Stromal cell of bone marrow (primary cell): ENCODE measurements at places on chromosomes 12 and 14.

DNA sequence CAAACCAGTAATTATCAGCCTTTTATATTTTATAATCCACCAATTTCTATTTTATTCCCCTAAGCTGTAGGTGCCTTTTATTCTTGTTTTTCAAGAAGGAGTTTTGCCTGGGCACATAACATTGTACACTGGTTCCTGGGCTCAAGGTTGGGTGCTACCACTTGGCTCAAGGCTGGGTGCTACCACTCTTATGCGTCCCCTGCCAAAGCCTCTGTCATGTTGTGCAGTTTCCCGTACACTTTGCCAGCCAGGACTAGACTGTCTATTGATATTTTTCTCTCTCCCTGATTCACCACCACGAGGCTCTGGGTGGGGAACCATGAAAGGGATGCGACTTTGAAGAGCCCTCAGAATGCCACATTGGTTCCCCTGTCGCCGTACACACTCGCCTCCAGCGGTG lies 52.5 kb upstream of the VASH1 start:
- DNase-seq, result no peak

DNA sequence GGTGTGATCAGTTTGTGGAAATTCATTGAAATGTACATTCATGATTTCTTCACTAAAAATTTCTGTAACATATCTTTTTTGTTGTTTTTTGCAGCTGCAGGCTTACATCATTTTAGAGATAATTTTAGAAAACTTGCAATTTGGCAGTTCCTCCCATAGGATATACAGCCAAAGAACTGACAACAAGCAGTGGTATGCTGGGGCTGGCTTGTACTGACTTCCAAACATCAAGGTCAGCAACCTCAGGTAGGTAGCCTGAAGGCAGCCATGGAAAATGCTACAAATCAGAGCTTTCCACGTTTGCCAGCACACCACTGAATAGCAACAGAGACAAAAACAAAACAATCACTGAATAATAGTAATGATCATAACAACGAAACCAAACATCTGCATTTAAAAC lies 21.2 kb downstream of the TRIM9 start:
- DNase-seq, result no peak

DNA sequence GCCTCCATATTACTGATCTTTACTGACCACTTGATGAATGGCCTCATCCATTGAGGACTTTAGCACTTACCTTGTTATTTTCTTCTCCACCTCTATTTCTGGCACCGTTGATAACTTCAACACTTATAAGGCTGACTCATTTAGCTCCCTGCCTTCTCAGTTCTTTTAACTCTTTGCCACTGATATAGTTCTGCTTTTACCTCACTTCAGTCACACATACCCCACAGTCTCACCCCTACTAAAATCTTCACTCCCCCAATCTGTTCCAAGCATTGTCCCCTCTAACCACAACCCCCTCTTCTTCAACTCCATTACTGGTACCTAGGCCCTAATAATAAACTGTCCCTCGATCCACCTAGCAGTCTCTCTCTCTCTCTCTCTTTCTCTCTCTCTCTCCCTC lies 141.0 kb downstream of the PAH start:
- no peak for DNase-seq

GRCh38 chr12:95694136-95694535 lies 96.4 kb downstream of the NTN4 start:
- DNase-seq, result no peak

DNA sequence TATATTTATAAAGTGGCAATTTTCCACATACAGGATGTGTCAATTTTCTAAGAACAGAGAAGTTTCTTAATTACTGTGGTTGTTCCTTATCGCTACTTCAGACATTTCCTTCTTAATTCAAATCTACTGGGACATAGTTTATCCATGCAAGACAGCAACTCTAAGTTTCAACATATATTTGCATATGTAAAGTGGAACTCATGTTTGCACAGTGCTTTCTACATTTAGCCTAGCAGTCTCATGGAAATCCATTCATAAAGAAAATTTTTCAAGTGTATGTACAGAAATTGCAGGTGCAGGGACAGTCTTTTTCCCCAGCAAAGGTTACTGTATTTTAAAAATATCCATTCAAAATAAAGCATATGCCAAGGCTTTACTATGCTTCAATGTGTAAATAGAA lies 956.7 kb upstream of the SEL1L start:
- DNase-seq, result no peak

DNA sequence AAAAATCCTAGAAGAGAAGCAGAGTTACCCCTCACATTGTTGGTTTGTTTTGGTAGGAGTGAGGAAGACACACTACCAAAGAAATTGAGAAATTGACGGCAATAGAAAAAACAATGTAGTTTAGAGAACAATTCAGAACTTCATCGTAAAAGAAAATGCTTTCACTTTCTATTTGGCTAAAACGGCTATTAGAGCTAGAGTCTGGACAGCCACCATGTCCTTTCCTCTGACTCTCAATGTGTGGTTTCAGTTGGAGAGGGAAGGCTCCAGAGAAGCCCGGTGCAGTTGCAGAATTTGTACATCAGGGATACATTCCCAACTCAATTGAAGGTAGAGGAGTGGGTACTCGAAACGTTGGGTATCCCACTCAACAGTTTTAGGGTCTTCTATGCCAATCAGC lies 535.3 kb downstream of the GALC start:
- peak; percentile 10 for DNase-seq

GRCh38 chr12:48078901-48079300 lies 27.0 kb downstream of the SENP1 start:
- DNase-seq, result peak; percentile 31

GRCh38 chr14:86321151-86321550 lies 791.2 kb downstream of the FLRT2 start:
- no peak for DNase-seq

DNA sequence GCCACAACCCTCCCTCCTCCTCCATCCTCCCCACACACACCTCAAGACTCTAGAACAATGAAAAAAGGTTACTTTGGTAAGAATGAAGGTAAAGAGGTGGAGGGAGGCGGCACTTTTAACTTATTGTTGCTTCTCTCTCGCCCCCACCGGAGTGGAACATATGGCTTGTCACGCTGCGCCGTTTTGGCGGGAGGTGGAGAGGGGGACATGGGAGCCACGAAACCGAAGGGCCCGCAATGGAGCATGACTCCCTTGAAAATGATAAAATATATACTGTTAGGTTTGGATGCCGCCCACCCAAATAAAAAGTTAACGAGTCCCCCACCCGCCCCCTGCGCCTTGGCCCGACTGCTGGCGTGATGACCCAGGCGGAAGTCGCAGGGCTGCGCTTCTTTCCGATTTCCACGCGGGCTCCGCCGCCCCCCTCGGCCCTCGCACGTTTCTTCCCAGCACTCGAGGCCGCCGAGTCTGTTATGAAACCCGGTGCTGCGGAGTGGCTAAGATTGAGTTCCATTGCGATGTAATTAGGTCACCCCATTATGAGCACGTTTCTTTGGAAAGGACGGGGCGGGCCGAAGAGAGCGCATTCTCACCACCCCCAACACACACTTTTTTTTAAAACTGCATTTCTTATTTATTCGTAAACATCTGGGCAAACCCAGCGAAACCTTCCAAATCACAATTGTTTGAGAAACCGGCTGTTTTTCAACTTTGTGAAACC lies 1.4 kb upstream of the ZFP36L1 start:
- DNase-seq, result peak; percentile 86

- DNase-seq, result peak; percentile 6
These were observed 635.5 kb downstream of the KCNH5 start for GRCh38 chr14:62409626-62410300.

GRCh38 chr12:42235426-42235825 lies 2.6 kb downstream of the YAF2 start:
- no peak for DNase-seq

DNA sequence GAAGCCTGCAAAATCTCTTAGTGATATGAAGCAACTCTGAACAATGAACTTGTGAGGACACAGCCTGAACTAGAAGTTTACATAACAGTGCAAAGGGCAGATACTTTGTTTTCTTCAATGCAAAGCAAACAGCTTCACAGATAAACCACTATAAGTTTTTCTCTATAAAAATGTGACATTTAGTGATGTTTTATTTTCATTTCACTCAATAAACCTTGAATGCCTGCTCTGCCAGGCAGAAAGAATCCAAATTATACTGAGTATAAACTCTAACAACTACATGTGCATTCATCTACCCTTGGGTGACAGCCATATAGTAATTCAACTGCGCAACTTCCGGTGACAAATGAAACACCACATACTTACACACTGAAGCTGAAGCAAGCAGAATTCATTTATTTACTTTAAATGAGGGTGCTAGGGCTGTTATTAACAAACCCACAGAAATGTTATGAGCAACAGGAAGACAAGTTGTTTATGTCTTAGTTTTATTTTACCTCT lies 10.3 kb downstream of the DCP1B start:
- DNase-seq, result peak; percentile 51

DNA sequence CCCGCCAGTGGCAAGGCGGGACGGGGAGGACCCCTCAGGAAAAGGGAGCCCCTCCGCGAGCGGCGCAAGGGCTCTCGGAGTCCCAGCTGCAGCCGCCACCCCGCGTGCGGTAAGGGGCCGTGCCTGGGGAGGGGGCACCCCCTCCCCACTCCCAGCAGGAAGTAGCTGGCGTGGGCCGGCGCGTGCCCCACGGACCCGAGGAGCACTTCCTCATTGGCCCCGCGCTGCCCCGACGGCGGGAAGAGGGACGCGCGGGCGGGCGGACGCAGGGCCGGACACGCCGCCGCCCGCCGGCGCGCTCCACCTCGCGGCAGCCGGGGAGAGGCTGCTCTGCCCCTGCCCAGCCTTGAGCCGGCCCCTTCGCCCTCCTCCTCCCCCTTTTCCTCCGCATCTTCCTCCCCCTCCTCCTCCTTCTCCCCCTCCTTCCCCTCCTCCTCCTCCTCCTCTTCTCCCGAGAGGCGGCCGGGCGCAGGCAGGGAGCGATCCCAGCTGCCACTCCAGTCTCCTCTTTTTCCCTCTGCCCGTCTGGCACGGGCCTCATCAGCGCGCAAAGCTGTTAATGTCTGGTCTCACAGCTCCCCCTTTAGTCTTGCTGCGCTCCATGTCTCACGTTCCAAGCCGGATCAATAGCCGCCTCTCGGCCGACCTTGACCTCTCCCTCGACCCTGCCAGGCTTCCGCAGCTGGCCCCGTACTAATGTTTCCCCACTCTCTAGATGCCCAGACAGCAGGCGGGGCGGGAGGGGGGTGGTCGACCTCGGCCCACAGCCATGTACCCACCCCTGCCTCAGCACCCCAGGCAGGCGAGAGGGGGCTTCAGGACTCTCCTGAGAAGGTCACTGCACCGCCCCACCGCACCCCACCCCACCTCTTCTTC lies 2.6 kb upstream of the BCL11B start:
- DNase-seq, result peak; percentile 25

GRCh38 chr14:39090548-39091111 lies 12.4 kb downstream of the SEC23A start:
- DNase-seq, result no peak

DNA sequence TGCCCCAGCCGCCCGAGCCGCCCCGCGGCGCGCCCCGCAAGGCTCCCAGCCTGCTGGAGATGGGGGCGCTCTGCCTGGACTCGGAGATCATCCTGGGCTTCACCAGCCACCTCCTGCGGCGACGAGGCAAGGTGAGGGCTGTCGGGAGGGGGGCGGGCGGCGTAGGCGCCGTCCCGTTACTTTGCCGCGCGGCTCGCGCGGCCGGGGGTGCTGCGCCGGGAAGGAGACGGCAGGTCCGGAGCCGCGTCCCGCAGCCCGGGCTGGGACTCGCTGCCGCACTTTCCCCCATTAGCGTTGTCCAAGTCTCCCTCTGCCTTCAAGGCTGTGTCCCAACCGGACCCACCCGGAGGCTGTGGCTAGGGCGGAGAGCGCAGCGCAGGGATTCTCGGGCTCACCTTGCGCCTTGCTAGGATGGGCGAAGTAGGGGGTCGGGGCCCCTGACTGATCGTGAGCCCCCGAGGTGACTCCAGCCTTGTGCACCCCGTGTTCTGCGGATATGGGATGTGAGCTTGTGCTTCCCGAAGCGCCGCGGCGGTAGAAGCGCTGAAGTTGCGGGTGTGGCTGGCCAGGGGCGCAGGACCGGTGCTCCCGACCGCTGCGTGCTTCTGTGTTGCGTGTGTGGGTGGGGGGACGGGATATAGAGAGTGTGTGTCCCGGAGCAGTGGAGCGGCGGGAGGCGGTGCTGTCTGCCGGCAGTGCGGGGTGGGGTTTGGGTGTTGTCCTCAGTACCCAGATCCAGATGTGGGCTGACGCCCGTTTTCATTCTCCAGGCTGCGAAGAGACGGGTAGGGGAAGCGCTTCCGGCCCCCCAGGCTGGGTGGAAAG lies 1.7 kb upstream of the KIF26A start:
- no peak for DNase-seq

- DNase-seq, result no peak
These were observed 993 bp downstream of the CCDC196 start for GRCh38 chr14:66487164-66487563.

DNA sequence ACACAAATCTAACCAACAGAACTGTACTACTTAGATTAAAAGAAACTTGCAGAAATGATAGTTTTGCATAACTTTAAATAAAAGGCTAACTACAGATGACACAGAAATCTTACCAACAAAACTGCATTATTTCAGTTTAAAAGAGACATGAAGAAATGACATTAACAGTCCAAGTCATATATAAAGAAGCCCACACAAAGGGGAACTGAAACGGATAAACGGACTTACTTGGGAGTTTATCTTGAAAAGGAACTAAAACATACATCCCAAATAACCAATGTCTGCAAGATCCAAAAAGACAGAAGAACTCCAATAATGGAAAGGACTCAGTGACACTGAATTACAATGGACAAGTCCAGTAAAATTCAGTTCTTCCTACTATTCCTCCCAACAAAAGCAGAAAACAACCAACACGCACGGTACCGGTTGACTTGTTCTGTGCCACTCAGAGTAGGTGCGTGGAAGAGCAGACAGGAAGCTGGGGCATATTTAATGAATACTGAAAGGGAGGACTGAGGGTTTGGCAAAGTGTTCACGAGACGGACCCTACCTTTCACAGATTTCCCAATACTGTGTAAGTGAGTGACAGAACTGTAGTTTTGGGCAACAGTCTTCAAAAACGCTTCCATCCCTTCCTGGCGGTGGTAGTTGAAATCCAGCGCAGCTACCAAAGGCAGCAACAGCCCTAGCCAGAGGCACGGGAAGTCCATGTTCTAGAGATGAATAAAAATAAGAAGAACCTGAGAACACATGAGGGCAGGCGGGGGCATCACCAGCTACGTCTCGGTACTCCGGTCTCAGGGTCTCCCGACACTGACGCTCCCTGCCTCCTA lies 627 bp downstream of the CPM start:
- peak; percentile 5 for DNase-seq

DNA sequence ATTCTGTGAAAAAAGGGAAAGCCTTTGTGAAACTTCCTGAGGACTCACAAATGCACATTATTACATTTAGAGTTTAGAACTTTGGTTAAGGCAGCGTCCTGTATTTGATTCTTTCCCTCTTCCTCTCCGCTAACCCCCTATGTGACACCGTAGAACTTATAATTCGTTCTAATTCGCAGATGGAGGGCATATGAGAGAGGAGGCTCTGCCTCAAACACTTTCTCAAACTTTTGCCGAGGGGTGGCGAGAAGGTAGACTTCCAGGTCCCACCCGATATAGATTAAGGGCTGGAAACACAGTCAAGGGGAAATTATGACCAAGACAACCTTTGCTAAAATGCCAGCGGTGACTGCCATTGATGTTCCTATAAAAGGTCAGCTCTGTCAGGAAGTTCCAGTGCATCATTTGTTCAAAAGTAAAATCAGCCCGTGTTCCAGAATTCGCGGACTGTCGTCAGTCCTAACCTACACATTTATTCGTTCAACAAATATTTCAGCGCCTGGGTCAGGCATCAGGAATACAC lies 904 bp upstream of the PAPOLA start:
- no peak for DNase-seq

- DNase-seq, result no peak
These were observed 35.3 kb downstream of the GAS2L3 start for GRCh38 chr12:100608776-100609175.
